Caki2 (cell line): ENCODE measurements at places on chromosomes 2 and 18. TPM values are rescaled to one million over a fixed set of nuclear protein-coding genes. Genes with fewer than 3 reads are reported as not detected.

EML6 gene
- not detected in 2 replicates for total RNA-seq

COLEC11 gene
- total RNA-seq: 5.2 TPM in 1 of 2 replicates, not detected in the other

GKN2 gene
- not detected in 2 replicates for total RNA-seq

- no peak for DNase-seq
Observed at GRCh38 chr2:150351922-150352321, 135.5 kb downstream of the RND3 start.

IL1R2 gene
- 0.78 and 3.2 TPM in 2 replicates for total RNA-seq

DNA sequence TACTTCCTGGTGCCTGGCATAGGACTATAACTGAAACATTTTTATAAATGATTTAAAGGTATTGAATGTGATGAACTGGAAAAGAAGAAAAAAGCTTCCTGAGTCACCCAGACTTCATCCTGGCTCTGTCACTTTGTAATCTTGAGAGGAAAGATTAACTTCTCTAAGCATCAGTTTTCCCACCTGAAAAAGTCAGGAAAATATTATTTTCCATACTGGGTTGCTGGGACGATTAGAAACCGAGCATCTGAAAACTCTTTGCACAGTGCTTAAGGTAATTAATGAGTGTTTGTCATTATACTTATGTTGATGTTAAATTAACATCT lies 71.8 kb downstream of the FMNL2 start:
- no peak for DNase-seq

DNA sequence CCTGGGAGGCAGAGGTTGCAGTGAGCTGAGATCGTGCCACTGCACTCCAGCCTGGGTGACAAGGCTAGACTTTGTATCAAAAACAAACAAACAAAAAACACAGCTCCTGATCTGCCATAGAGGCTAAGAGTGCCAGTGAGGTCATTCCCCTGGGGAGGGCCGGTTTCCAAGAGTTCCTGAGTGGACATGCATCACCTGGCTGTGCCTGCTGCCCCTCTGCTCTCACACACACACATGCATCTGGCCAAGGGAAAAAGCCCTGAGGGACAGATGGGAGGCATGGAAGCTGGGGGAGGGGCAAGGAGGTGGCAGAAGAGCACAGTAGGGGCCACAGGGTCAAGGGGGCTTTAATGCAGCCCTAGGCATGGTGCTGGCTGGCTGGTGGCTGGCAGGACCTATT lies 60.4 kb downstream of the ZBTB7C start:
- DNase-seq: no peak

- no peak for DNase-seq
Observed at GRCh38 chr2:148613231-148614013, 31.1 kb upstream of the EPC2 start.

- DNase-seq: no peak
Observed at GRCh38 chr2:58641001-58641400, 399.9 kb upstream of the FANCL start.

GRP gene
- not detected in 2 replicates for total RNA-seq

PTPRM gene
- total RNA-seq: 3.7 and 29.1 TPM in 2 replicates

IFIH1 gene
- total RNA-seq: 2.6 and 8.5 TPM in 2 replicates

GRCh38 chr2:164560181-164560792 lies 61.0 kb downstream of the GRB14 start:
- peak; percentile 31 for DNase-seq

RBKS gene
- total RNA-seq: 4.4 and 12.5 TPM in 2 replicates

GRCh38 chr2:99648906-99649789 lies 159.3 kb upstream of the REV1 start:
- DNase-seq: no peak

GRCh38 chr2:16630463-16630862 lies 35.2 kb downstream of the CYRIA start:
- DNase-seq: no peak

DNA sequence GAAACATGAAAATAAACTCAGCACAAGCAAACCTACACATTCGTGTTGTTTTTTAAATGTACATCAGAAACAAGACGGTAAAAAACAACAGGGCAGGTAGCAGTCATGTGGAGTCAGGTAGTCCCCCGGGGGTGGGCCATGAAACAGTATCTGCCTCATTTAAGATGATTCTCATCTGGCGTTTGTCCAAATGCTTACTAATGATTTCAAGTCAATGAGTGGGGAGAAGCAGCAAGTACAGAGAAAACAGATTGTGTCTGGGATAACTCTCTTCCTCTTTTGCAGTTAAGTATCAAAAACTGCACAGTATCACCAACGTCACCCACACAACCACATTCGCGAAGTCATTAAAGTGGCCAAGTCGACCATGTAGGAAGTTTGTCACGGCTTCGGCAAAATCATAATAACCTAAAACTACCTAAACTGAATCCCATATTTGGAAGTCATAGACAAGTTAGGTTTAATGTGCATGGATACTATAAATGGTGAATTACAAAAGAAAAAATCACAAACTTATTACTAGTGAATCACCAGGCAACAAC lies 1.3 kb downstream of the LAPTM4A start:
- DNase-seq: peak; percentile 23

PDCL3 gene
- total RNA-seq: 30.4 and 36.3 TPM in 2 replicates

DNA sequence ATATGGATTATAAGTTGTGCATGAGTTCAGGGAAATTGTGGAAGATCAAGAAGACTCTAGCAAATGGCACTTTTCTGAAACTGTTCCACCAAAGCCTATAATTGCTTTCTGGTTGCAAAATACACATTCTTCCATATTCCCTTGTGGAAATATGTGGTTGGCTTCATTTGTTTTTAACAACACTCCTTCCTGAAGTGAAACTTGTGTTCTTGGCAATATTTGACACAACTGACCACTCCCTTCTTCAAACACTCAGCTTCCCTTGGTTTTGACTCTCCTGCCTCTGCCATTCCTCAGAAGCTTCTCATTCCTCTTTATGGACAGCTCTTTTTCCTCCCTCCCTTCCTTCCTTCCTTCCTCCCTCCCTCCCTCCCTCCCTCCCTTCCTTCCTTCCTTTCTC lies 192.3 kb downstream of the PMAIP1 start:
- DNase-seq: no peak

NUP35 gene
- total RNA-seq: 29.0 and 58.0 TPM in 2 replicates

CCDC85A gene
- total RNA-seq: 0.54 and 0.70 TPM in 2 replicates

CHRNG gene
- total RNA-seq: not detected in 2 replicates

CMPK2 gene
- 4.2 and 10.7 TPM in 2 replicates for total RNA-seq

DNA sequence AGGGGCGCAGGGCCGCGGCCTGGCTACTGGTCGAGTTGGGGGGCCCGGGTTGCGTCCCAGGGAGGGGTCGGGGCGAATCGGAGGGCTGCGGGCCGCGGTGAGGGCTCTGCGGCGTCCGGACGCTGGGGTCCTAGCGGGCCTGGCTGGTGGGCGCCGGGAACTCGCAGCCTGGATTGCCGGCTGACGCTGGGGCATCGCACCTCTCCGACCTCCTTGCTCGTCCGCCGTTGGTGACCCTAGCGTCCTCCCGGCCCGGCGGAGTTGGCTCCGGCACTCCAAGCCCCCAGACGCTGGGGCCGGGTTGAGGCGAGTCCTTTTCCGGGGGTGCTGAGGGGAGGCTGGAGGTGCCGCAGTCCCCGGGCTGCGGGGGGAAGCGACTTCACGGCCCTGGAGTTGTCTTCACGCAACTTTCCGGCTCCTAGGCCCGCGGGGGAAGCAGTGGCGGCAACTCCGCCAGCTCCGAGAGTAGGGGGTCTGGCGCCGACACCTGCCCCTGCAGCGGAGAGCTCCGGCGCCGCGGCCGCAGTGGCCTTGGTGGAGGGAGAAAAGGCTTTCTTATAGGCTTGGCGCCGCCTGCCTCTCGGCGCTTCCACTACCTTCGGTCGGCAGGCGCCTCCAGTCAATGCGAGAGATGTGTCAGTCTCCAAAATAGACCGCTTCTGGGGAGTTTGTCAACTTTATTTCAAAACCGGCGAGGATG lies 70.3 kb downstream of the HAUS1 start:
- DNase-seq: no peak

MC2R gene
- not detected in 2 replicates for total RNA-seq

GRCh38 chr2:177059293-177059692 lies 153.3 kb upstream of the HNRNPA3 start:
- no peak for DNase-seq

CYTIP gene
- total RNA-seq: 0.07 TPM in 1 of 2 replicates, not detected in the other

DNA sequence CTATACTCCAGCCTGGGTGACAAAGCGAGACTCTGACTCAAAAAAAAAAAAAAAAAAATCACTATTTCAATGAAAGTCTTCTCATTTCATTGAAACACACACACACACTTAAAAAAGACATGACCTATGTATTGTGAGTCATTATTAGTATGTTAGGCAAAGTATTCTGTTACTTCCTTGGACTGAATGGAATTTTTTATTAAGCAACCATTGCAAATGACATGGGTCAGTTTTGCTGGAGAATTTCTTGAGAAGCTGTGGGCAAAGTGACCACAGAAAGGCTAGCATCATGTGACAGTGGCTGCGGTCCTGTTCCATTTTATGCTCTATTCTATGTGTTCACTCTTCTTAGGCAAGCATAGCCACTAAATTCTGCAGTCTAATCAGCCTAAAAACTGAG lies 695.7 kb downstream of the TDRD15 start:
- no peak for DNase-seq

- DNase-seq: no peak
Observed at GRCh38 chr18:36514778-36515177, 217.3 kb downstream of the FHOD3 start.

RPRM gene
- not detected in 2 replicates for total RNA-seq

DNA sequence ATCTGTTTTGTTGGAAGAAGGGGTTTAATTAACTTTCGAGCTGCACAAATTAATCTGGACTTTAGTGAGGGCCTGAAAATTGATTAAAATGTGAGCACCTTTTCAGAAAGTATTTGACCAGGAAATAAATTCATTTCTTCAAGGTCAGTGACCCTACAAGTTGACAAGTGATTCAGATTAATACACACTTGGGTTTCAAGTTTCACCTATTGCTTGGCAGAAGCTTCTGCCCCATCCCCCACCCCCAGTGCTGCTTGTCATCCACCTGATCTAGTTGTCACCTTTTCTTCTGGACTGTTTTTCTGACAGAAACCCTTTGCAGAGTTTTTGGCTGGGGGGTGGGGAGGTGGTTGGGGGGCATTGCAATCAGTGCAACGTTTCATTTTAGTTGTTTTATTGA lies 46.2 kb downstream of the RPRM start:
- DNase-seq: no peak

ZBTB7C gene
- 0.03 and 0.84 TPM in 2 replicates for total RNA-seq

DNA sequence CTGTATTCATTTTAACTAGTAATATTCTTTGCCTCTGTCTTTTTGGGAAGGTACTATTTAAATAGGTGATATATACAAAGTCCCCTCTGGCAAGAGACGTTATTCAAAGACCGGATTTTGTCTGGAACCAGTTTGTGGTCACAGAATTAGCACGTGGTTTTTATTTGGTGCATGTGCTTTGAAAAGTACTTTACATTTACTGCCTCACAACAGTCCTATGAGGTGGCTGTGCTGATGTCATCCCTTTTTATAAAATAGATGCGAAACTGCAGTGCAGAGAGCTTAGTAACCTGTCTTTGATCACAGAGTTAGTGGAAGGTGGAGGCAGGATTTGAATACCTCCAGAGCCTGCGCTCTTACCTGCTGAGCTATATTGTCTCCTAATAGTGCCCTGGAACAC lies 4.0 kb downstream of the LPIN1 start:
- DNase-seq: no peak

DNA sequence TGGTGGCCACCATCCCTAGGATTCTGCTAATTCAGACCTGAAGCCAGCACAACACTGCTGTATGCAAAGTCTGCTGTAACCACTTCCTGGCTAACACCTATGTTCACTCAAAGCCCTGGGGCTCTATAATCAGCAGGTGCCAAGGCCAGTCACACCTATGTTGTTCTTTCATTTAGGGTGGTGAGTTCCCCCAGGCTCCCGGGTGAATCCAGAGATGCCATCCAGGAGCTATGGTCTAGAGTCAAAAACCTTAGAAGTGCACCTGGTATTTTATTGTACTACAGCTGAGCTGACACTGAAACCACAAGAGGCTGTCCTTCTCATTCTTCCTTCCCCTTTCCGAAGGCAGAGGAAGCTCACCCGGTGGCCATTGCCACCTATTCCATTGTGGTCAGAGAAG lies 46.2 kb upstream of the CCDC141 start:
- DNase-seq: no peak

PSME4 gene
- total RNA-seq: 10.5 and 13.0 TPM in 2 replicates

ACADL gene
- total RNA-seq: not detected in 2 replicates

- no peak for DNase-seq
Observed at GRCh38 chr18:40108596-40108995, 1846.4 kb upstream of the PIK3C3 start.

DAW1 gene
- 3.4 and 4.3 TPM in 2 replicates for total RNA-seq

DNA sequence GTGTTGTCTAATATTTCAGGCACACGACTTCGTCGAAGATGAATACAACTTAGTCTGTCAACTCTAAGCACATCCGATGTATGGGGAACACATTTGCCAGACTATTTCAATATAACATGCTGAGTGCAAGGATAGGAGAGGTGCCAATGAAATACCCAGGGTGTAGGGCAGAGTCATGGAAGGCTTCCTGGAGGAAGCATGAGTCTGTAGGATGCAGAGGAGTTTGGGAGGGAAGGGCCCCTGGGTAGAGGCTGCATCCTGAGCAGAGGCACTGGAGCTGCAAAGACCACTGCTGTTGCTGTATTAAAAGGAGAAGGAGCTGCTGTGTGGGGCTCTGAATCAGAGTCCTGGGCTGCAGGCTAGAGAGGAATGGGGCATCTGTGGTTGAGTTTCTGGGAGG lies 89.9 kb downstream of the ASAP2 start:
- no peak for DNase-seq

RUFY4 gene
- not detected in 2 replicates for total RNA-seq

GRCh38 chr2:85584354-85584856 lies at the start of gene VAMP5:
TSS of gene VAMP5 (plus strand) at chr2:85584431. CDS start at chr2:85584491, 60 bp downstream.
- DNase-seq: no peak

- peak; percentile 78 for DNase-seq
Observed at GRCh38 chr2:149562324-149562723, 25.3 kb downstream of the MMADHC start.

EVX2 gene
- total RNA-seq: not detected in 2 replicates

DNA sequence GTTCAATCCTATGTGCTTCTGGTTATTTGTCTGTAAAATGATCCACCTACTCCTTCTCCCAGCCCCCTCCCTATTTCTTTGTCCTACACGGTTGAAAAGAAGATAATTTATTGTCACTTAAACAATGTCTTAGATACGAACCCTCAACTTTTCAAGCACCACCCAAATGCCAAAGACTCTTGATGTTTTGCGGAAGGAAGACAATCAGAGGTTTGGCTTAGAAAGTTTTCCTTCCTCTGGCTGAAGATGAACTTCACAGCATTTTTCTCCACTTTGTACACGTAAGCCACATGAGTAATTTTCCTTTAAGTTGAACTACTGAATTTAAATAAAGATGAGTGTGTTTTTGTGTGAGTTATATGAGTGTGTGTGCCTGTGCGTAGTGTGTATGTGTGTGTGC lies 25.5 kb upstream of the SLC8A1 start:
- no peak for DNase-seq

DNA sequence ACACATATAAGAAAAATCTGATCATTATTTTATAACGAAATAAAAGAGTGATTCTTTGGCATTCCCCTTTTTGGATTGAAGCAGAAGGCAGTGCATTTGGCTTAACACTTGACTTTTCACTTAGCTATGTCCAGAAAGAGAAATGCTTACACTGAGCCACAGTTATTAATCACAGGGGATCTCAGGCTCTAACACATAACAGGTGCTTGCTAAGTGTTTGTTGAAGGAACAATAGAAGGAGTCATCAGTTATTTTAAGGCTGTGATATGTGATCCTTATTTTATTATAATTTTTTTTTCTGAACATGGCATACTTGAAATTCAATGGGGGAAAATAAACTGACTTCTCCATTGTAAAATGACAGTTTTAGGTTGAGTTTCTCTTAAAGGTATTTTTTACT lies 209.5 kb downstream of the UBE2E3 start:
- no peak for DNase-seq

ZNF892 gene
- 1.4 and 3.2 TPM in 2 replicates for total RNA-seq
